Activated T-cell treated with anti-CD3 and anti-CD28 coated beads for 4 hours (primary cell): ENCODE measurements at places on chromosomes 3 and 15.

- no peak for DNase-seq
Observed at GRCh38 chr3:54858093-54858785, 69.6 kb downstream of the LRTM1 start.

DNA sequence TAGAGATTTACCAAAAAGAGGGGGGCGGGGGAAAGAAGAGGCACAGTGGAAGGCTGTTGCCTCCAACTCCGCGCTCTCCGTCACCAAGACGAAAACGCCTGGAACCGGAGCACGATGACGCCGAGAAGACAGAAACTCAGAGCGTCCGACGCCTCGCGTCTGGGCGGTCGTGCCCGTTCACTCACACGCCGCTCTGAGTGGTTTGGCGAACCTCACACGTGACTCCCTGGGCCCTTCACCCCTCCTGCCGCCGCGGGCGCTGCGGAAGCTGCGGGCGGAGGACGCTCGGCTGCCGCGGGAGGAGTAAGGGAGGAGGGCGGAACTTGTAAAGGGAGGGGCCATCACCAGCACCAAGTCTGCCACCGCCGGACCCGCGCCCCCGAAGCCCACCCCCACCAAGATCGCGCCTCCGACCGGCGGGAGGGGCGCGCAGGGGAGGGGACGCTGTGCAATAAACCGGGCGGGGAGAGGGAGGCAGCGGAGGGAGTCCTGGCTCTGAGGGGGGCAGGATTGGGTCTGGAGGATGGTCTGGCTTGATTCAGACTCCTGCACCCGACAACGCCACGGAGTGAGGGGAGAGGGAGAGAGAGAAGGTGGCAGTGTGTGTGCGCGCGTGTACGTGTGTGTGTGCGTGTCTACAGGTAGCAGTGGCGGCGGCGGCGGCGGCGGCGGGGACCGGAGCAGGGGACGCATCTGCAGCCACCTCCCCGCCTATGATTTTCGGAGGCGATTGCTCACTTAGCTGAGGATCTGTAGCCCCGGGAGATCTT lies 1.9 kb upstream of the NLGN1 start:
- no peak for DNase-seq

- peak; percentile 59 for DNase-seq
Observed at GRCh38 chr15:92803852-92804609, 96.1 kb upstream of the CHD2 start.

DNA sequence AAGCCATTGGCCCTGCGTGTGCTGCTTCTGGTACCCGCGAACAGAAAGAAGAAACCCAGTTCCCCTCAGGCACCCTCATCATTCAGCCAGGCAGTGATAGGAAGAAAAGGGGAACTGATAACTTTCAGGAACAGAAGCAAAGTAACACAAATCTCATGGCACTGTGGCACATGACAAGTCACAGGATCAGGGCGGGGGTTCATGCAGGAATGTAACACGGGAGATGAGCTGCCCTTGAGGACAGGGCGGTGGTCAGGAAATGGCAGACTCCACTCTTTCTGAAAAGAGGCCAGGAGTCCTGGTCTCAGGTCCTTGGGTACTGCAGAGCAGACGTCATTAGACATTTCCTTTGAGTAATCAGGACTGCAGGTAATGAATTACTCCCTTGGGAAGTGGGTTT lies 95.5 kb downstream of the CCNL1 start:
- DNase-seq: no peak

DNA sequence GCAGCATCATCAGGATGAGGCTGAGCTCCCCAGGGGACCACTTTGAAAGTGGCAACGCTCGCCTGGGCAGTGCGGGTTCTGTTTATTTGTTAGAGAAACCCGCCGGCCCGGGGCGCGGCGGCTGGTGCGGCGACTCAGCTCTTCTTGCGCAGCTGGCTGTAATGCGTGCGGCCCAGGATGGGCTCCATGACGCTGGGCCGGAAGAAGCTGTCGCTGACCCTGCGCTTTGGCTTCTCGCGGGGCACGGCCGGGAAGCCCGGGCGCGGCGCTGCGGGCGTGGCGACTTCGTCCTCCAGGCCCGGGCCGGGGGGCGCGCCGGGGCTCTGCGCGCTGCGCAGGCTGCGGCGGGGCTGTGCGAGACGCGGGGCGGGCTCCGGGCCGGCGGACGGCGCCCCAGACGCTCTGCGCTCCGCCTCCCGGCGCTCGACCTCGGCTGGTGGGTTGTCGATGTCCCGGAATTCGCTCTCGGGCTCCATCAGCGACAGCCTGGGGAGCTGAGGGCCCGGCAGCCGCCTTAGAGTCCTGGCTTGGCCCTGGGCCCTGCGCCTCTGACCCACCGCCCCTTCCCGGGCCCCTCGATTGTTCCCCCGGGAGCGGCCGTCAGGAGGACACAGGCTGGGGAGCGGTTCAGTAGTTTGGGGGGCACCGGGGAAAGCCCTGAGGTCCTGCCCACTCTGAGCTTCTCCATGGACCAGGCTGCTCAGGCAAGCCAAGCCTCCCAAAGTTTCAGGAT lies 10.3 kb upstream of the KIF7 start:
- no peak for DNase-seq

GRCh38 chr3:50150863-50151686 lies 4.0 kb upstream of the SEMA3F start:
- no peak for DNase-seq

DNA sequence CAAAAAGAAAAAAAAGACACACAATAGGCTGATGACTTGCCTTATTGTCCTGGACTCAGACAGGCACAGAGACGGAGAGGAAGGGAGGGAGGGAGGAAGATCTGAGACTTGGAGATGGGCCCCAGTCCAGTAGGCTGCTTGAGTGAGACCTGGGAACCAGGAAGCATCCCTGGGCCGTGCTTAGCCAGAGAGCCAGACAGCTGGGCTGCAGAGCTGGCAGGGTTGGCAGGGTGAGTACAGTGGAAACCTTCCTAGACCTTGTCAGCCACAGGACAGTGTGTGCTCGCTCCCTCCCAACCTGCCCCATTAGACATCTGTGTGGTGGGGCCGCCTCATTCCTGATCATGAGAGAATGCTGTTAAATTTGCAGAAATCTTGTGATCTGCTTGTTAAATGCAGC lies 107.9 kb upstream of the ALDH1A3 start:
- no peak for DNase-seq
